Spinal cord (tissue), 10 donors: ENCODE measurements at places on chromosomes 6 and 20.

- no peak for DNase-seq
These were observed 44.5 kb upstream of the RPS6KA2 start for GRCh38 chr6:166671434-166672081.

DNA sequence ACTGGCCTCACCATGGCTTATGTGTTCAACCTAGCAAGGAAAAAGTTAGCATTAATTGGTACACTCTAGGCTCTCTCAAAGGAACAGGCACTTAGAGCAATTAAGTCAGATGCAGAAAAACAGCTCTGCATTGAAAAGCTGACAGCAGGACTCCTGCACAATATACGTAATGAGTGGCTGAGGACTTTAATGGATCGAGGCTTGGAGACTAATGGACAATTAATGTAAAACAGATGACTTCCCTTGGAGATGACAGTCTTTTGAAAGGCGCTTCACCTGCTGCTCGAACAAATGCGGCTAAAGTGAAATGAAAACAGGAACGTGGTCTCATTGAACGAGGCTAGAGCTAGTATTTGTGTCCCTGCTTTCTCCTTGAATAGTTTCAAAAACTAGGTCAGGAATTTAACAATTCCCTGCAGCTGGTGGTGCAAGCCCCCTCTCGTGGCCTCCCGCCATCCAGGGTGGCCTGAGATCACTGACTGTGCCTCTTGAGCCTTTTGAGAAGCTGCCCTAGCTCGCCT is 137.1 kb downstream of the ELOVL4 start:
- DNase-seq: peak; percentile 24

DNA sequence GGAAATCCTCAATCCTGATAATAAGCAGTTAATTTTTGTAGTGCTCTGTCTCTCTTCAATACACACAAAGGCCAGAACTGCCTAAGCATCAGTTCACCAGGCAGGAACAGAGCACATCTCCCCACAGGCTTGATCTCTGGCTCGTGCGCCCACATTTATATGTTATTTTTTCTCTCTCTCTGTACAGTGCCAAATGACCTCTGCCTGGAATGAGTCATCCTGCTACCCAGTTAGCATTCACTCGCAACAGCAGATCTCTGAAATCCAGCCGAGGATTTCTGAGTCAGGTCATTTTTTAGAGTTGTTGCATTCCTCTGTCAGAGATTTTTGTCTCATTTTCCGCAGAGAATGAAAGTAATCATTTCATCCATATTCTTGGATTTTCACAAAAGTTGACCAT is 107.1 kb downstream of the COL12A1 start:
- no peak for DNase-seq

GRCh38 chr6:151068761-151069312 is 170.9 kb upstream of the AKAP12 start:
- DNase-seq: no peak

GRCh38 chr20:54820392-54820791 is 345.0 kb downstream of the DOK5 start:
- no peak for DNase-seq

DNA sequence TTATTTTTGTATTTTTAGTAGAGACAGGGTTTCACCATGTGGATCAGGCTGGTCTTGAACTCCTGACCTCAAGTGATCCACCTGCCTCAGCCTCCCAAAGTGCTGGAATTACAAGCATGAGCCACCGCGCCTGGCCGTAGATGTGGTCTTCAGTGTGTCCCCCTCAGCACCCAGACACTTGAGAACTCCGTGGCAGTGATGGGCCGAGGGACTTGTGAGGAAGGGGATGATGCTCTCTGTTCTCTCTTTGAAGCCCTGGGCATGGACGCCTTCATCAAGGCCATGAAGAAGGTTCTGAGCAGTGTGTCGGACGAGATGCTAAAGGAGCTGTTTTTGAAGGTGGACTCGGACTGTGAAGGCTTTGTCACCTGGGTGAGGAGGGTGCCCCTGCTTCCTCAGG is 16.9 kb downstream of the EFCAB8 start:
- DNase-seq: no peak

- no peak for DNase-seq
These were observed 53.5 kb upstream of the SLC32A1 start for GRCh38 chr20:38670786-38671185.

DNA sequence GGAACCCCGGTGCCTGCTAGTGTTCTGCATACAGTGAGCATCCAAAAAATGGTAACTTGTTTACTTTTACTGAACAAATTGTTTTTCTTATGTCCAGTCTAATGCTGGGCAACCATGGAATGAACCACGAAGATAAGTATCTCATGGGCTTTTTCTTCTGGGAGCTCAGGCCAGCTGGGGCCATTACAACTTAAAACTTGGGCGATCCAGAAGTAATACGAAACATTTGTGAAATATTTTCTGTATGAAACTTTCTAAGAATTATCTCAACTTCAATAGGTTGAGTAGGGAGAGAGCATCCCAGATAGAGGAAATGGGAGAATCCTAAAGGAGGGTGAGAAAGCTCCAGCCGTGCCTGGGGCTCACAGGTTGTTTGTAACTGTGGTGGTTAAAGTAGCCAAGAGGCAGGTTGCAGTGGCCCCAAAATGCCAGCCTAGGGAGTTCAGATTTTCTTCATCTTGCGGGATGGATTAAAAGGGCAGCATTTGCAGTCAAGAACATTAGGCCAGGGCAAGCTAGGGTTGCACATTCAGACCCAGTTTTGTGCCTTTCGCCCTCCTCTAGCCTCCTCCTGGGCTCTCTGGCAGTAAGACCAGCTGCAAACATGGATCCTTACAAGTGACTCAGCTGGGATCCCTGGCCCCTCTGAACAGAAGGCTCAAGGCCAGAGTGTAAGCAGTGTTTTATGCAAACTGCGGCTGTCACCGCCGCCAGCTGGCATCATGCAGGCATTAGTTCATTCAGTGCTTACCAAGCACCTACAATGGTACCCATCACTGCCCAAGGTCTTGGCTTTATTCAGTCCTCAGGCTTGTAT is 41.5 kb downstream of the ELMO2 start:
- DNase-seq: no peak

DNA sequence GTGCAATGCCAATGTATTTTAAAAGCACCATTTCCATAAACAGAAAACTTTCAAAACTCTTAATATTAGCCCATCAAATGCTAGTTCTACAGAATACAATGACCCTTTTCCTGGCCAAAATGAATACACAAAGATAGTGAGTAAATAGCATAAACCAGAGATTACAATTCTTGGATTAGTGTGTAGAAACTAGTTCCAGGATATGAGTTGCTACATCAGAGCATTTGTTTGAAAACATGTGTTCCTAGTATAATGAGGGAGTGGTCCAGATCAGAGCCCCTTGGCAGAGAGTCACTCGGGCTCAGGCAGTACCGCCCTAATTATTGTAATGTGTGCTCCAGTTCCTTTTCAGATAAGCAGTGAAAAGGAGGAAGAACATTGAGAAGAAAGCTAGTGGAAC is 63.7 kb upstream of the COL21A1 start:
- no peak for DNase-seq

- no peak for DNase-seq
These were observed 35.2 kb downstream of the HFE start for GRCh38 chr6:26122402-26122792.

GRCh38 chr6:44631968-44632367 is 244.5 kb downstream of the CDC5L start:
- DNase-seq: no peak

- no peak for DNase-seq
These were observed 15.8 kb downstream of the IL22RA2 start for GRCh38 chr6:137157601-137158000.

DNA sequence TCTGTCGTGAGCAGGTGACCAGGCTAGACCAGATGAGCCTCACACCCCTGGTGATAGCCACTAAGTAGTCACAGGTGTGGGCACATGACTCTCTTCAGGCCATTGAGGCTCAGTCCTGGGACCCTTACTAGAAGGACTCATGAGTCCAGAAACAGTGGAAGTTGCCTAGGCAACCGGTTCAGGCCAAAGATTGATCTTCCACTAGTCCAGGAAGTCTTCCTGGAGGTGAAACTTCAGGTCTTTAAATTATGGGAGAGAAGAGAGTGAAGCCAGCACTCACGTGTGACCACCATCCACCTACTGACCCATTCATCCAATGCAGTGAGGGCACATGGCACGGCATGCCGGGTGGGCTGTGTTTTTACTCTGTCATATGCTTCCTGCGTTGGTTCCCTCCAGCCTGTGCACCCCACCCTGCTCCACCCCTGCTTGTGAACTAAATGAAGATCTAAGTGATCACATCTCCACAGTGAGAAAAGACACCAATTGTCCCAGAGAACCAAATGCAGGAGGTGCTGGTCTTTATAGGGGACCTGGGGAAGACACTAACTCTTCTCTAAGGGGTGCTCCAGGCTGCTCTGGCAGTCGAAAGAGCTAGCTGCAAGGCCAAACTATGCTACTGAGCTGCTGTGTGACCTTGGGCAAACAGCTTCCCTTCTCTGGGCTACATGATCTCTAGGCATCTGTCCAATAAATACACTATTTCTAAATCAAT is 12.5 kb upstream of the STX16 start:
- DNase-seq: no peak

- DNase-seq: no peak
These were observed 176.9 kb downstream of the FOXA2 start for GRCh38 chr20:22407237-22408193.

GRCh38 chr20:63782521-63782971 is 43.0 kb downstream of the SLC2A4RG start:
- DNase-seq: no peak

DNA sequence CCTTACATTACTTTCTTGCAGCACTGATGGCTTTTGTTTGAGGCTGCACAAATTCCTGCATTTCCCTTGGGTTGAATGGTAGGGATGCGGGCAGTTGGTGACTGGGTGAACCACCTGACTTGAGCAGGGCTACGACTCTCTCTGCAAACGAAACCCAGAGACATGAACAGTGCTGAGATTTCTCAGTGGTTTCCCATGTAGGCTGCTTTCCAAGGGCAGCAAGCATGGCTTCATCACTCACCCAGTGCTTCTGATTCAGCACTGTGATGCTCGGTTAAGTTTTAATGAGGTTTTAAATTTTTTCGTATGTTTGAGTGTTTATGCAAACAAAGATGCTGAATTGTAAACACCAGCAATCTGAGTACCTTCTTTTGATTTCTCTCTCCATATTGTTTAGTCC is 127.2 kb downstream of the MTHFD1L start:
- no peak for DNase-seq

GRCh38 chr6:138979365-138979764 is 8.7 kb downstream of the REPS1 start:
- DNase-seq: no peak

- no peak for DNase-seq
These were observed 82.7 kb downstream of the SH3BGRL2 start for GRCh38 chr6:79713701-79714322.

DNA sequence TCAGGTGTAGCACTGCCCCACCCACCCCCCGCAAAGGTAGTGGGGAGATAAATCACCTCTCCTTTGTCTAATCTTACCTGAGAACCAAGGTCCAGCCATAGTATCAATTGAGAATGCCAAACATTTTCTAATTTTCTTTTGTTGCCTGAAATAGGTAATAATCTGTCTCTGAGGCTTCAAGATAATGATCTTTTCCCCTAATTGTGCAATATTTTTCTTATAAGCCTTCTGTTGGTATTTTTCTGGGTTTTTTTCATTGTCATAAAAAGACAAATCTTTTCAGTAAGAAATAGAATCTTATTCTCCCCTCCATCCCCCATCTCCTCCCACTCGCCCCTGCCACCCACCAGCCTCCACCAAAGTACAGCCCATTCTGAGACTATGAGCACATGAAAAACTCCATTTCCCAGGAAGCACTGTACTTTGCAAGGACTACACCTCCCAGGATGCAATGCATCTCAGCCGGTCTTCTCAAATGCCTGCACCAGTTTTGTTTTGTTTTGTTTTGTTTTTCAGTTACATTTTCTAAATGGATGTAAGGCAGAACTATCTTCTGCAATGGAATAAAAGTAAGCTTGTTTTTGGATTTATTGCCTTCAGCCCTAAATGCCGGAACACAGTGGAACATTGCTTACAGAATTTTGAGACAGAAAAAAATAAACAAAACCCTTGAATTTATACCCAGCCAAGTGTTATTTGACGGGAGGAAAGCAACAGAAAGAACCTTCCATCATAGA is 268.0 kb downstream of the TFAP2A start:
- peak; percentile 90 for DNase-seq
